NCI-H69 (cell line): ENCODE measurements at places on chromosomes 1 and 21.
A peak's percentile ranks its signal among the peaks of the same experiment; 100 is the strongest.

DNA sequence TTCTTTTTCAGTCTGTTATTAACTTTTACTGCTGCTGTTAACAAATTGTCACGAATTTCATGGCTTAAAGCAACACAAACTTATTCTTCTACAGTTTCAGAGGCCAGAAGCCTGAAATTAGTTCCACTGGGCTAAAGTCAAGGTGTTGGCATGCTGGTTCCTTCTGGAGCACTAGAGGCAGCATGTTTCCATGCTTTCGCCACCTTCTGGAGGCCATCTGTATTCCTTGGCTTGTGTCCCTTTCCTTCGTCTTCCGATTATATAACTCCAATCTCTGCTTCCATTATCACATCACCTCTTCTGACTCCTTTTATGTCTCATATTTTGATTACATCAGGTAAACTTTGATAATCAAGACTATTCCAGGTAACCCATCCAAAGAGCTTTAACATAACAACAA is 1742.1 kb downstream of the BRINP3 start:
- DNase-seq: no peak

DNA sequence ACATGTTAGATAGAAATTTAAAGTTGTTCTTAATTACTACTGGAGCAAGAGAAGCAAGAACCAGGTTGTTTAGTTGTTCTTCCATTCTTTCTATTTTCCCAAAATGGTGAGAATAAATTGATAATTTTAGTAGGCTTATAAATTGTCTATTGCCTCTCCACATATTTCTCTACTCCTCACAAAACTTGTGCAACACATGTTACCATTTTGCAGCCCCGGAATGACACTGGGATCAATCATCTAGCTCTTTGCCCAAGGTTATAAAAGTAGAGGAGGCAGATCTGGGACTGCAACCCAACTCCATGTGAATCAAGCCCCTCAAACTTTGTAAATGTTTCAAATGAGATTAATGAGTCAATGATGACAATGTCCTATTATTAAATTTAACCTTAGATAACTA is 34.9 kb downstream of the PRMT6 start:
- DNase-seq: no peak

- peak; percentile 83 for DNase-seq
These were observed 179.6 kb upstream of the ESRRG start for GRCh38 chr1:216902669-216903381.

DNA sequence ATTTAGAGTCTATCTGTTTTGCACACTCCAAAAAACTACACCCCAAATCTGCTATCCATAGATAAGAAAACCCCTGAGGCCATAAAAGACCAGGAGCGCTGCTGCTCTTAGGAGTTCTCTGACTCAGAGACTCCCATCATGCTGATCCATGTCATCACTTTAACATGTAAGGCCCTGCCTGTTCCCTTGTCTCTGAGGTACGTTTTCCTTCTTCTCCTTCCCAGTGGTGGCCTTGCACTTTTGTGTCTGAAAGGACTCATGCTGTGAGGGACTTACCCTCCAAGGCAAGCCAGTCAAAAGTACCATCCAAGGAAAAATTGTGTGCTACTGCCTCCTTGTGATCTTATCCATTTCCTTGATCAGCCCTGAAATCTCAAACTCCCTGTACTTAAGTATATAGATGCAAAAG is 427.4 kb upstream of the NCAM2 start:
- peak; percentile 85 for DNase-seq

DNA sequence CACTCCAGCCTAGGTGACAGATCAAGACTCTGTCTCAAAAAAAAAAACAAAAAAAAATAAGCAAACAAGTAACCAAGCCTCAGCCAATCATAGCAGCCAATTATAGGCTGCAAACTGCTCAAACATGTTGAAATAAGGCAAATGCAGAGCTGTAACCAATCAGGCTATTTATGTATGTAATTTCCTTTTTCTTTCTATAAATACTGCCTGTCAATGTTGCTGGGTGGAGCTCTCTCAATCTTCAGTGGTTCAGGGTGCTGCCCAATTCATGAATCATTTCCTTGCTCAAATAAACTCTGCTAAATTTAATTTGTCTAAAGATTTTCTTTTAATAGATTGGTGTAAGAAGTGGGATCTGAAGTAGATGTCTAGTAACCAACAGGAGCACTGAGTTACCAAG is 11.6 kb upstream of the CD1D start:
- DNase-seq: no peak

DNA sequence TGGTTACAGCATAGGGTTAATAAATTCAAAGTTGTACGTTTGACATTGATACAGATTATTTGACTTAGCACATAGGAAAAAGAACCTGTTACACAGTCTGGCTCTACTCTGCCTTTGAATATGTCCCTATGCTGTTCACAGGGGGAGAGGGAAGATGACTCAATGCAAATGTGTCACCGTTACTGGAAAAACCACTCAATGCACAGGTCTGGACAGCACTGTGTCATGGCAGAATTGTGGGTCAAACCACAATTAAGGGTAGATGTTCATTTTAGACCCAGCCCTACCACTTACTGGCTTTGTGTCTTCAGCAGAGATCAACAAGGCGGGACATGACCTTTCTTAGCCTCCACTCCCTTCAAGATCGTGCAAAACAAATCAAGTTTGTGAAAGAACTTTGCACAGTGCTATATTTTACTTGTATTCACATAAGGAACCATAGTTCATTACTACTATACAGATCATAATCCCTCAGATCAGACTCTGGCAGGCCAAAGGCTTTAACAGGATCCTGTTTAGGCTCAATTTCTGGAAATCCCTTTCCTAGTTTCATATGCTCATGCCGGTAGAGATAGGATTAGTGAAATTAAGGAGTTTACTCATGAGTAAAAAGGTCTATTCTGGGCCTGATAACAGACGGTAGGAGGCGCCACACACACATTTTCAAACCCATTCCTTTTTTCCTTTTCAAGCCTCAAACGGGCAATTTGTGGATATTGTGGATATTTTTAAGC is 22.1 kb downstream of the EIF2D start:
- no peak for DNase-seq

DNA sequence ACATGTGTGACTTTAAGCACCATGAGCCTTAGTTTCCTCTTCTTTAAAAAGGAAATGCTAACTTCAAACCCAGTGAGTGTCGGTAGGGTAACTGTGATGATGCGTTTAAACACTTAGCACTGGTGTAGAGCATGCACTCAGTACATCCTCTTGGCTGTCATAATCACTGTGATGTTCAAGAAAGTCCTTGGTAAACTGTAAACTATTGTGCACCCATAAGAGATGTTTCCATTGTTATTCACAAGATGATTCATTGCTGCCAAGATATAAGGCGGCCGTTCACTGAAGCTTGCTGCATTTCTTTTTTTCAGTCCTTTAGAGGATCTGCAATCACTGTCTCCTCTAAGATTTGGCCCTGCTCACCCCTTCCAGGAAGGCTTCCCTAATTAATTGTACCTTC is 61.8 kb upstream of the DAB1 start:
- no peak for DNase-seq

GRCh38 chr21:34698270-34699015 is 29.6 kb downstream of the CLIC6 start:
- no peak for DNase-seq

GRCh38 chr21:29645666-29646553 is 293.9 kb downstream of the GRIK1 start:
- no peak for DNase-seq

DNA sequence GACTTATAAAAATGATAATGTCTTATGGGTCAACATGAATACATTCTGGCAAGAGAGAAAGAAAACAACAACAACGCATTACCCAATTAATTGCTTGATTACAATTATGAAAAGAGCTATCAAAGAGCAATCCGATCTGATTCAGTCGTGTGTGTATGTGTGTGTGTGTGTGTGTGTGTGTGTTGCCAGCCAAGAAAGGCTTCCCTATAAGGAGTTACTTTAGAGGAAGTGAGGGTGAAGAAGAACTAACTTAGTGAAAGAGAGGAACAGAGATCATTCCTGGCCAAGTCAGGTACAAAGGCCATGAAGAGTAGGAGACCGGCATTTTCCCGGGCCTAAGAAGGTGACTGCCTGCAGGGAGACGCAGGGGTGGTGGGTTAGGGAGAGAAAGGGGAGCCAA is 9.4 kb downstream of the TMEM35B start:
- DNase-seq: no peak

DNA sequence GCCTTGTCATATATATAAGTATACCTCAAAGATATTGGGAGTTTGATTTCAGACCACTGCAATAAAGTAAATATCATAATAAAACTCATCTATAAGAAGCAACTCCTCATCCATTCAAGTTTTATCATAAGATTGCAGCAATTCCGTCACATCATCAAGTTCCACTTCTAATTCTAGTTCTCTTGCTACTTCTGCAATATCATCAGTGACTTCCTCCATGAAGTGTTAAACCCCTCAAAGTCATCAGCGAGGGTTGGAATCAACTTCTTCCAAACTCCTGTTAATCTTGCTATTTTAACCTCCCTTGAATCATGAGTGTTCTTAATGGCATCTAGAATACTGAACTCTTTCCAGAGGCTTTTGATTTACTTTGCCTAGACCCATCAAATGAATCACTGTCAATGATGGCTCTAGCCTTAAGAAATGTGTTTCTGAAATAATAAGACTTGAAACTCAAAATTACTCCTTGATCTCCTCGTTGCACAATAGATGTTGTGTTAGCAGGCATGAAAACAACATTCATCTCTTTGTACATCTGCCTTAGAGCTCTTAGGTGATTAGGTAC is 88.3 kb downstream of the RPE65 start:
- DNase-seq: no peak

- DNase-seq: no peak
These were observed 82.4 kb upstream of the TLR5 start for GRCh38 chr1:223225481-223225880.

- peak; percentile 99 for DNase-seq
These were observed 9.5 kb downstream of the MR1 start for GRCh38 chr1:181043025-181043888.

GRCh38 chr1:18646786-18647410 is 16.3 kb downstream of the PAX7 start:
- DNase-seq: no peak

DNA sequence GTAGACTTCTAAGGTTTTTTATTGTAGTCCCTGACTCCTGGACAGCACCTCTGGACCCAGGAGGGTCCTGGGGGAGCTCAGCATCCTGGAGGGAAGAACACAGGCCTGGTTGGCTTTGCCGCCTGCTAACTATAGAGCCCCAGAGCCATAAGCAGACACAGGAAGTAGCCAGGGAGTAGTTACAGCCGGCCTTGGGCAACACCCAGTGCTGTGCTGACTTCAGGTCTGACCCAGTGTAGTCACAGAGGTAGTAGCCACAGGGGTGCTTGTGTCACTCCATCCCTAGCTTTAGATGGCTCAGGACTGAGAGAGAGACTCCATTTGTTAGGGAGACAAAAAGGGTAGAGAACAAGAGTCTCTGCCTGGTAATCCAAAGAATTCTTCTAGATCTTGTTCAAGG is 21.9 kb downstream of the MCOLN2 start:
- no peak for DNase-seq

DNA sequence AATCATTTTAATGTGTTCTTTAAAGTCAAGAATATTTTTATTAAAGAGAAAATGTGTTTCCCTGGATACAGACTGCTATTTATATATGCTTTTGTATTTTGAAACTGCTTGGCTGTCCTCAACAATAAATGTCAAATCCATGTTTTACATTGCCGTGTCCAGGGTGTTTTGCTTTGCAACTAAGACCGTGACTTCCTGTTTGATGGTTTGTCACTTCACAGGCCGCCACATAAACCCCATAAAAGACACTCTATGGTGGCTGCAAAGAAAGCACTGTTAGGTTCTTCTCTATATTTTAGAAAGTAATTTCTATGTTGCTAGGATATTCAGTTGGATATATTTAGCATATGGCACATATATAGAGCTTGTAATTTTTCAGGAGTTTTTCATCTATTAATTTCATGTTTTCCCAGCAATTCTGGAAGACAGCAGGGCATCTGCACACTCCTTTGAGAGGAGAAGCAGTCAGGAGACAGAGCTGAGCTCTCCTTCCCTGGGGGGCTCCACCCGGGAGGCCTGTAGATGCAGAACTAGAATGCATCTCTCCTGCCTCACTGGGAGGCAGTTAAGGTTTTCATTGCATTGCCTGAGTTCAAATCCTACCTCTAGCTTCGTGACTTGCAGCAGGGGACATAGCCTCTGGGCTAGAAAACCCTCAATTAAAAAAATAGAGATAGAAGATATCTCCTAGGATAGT is 33.1 kb downstream of the PRDM2 start:
- no peak for DNase-seq

DNA sequence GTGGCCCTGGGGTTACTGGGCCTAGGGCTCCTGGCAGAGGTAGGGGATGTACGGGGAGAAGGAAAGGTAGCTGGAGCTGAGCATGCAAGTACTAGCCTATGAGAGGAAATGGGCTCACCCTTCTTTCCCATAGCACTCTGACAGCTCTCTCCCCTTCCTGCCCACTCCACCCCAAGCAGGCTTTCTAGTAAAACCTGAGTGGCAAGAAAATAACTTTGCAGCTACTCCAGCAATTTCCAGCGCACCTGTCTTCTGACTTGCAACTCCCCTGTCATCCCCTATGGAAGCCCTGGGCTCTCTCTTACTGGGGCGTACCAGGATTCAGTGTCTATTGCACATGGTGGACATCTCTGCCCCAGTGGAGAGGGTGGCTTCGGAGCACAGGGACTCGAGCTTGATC is 6.7 kb upstream of the IVL start:
- DNase-seq: no peak

- DNase-seq: no peak
These were observed 923.2 kb downstream of the LTN1 start for GRCh38 chr21:28069450-28069923.

GRCh38 chr1:183548116-183548515 is 42.1 kb downstream of the NCF2 start:
- peak; percentile 82 for DNase-seq

DNA sequence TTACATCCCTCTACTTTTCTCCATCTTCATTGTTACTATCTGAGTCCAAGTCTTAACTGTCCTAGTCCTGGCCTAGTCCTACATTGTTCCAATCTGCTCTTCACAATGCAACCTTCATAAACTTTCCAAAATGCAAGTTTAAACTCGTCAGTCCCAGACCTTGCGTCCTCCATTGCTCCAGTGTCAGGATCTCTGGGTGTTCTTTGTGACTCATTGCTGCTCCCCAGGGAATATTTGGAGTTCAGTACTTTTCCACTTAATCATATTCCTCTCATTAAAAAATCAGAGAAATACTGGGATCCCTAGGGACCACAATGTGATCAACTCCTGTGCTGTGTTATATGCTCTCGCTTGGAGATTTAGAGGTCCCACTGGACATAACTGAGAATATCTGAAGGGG is 18.0 kb upstream of the KPRP start:
- no peak for DNase-seq

DNA sequence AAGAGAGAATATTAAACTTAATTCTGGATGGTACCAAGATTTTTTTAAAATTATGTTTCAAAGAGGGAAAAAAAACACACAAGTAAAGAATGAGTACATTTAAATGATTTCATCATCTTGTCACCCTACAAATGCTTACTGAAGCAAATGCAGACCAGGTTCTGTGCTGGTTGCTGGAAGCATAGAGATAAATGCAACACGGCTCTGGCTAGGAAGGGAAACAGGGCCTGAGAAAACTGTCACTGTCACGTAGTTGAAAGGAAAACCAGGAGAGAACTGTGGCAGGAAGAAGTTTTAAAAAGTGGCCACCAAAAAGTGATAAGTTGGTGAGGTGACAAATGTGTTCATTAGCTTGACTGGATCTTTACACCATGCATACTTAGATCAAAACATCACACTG is 336.9 kb upstream of the NFIA start:
- peak; percentile 26 for DNase-seq

GRCh38 chr1:184326278-184326677 is 60.6 kb upstream of the C1orf21 start:
- DNase-seq: no peak

- no peak for DNase-seq
These were observed 25.2 kb upstream of the PLA2G2C start for GRCh38 chr1:20211511-20211931.
